Activated CD8-positive, alpha-beta memory T cell treated with anti-CD3 and anti-CD28 coated beads for 48 hours (primary cell): ENCODE measurements at places on chromosomes 12 and 14.

DNA sequence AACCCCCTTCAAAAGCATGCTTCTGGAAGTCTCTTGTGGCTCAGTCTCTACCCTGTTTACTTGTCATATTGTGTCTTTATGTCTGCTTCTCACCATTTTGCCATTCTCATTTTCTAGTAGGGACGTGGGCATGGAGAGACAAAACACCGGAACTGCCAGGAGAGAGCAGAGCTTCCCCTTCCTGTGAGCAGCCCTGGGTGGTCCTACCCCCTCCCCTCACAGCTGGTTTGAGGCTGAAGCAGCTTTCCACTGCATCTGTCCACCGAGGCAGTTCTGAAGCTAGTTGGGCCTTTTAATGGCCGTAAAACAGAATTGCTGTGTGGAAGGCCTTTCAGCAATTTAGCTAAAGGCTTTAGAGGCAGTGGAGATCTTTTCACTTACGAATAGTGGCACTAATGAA, 77.0 kb downstream of the PELI2 start:
- DNase-seq = no peak

- DNase-seq = no peak
Observed at GRCh38 chr14:36818794-36819384, 157.2 kb downstream of the PAX9 start.

GRCh38 chr14:103057372-103058163, at the start of gene CDC42BPB:
Gene CDC42BPB (minus strand): TSS chr14:103057549. CDS start chr14:103057173, 376 bp downstream.
- DNase-seq = peak; percentile 9

GRCh38 chr12:115174920-115175319, 490.9 kb upstream of the TBX3 start:
- DNase-seq = no peak

- DNase-seq = no peak
Observed at GRCh38 chr12:20601668-20602280, 93.4 kb upstream of the SLCO1C1 start.

DNA sequence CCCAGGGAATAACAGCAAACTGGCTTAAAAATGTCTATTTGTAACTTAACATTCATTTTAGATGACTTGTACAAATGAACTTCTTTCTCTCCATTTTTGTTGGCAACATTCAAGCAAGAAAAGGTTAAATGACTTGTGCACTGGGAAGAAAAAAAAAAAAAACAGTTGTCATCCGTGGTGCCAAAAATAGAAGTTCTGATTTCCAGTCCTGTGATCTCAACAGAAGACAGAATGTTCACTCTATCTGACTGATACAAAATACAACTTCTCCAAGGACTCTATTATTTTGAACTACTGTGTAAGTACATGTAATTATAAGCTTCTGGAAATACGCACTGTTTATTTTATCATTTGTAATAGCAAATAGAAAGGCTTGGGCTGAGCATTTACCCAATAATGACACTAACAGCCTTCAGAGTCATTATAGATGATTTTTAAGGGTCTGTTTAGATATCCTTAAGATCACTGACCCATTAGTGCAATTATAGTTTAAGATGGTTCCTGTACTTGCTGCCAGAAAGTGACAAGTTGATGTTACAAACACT, 59.9 kb downstream of the LIN7A start:
- no peak for DNase-seq

- no peak for DNase-seq
Observed at GRCh38 chr14:61641914-61642613, 53.2 kb upstream of the HIF1A start.

GRCh38 chr12:110638796-110639195, 24.9 kb downstream of the TCTN1 start:
- DNase-seq = no peak

GRCh38 chr14:21521501-21521900, 4.6 kb downstream of the SALL2 start:
- no peak for DNase-seq

DNA sequence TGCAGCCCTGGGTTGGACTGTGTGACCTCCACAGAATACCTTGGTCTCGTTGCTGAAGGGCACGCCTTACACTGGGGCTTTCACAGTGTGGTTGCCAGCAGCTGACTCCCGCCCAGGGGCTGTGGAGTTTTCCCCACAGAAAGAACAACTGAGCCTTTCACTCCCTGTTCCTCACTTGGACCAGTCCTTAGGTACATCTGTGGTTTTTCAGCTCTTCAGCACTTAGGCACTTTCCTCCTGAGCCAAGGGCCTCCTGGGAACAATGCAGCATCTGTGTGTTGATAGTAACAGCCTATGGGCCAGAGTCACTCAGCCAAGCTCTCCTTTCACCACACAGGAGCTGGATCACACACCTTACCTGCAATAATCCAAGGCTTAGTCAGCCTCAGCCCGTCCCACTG, 25.0 kb downstream of the ERP27 start:
- no peak for DNase-seq

GRCh38 chr12:123180171-123180570, 29.3 kb upstream of the PITPNM2 start:
- no peak for DNase-seq

DNA sequence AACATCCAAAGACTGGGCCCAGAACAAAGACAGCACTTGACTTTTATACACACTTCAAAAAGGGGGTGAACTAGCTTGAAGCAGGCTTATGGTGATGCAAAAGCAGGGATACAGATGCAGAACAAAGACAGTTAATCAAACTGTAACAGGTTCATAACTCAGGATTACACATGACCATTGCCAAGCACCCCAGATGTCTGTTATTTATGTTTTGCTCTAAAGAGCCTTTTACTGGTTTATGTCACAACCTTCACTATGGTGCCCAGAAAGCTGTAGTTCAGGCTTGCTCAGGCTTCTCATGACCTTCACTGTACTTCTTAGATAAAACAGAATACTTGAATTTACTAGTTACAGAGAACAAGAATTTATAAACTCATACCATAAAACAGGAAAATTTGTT, 31.7 kb upstream of the SLC38A4 start:
- no peak for DNase-seq

GRCh38 chr14:75547552-75548250, 25.4 kb downstream of the BATF start:
- DNase-seq = no peak

DNA sequence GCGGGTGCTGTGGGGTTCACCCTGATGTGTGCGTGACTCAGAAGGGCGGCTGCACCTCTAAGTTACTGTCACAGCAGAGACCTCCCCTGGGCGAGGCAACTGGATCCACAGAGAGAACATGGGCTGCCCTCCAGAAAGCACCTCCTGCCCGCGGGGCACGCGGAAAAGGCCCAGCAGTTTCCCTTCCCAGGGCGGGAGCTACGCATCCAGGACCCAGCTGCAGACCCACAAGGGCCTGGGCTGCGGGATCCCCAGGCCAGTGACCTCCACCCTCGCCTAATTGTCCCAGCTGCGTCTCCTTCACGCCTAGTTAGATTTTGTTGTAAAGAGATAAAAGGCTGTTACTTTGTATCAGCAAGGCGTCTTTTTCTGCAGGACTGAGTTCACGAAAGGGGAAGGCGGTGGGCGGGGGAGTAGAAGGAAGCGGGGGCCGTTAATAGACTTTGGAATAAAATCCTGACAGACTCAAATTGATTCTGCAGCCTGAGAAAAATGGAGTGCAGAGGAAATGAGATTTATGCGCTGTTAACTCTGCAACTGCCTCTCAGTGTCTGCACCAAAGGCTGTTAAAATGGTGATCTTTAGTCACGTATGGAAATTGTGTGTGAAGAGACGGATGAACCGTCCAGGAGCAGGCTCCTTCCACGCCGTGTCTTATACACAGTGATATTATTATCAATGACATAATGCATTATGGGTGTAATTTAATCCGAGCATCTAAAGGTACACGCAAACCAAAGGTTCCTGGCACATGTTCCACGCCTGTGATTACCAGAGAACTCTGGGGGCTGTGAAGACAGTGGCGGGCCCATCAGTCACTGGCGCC, 65.9 kb upstream of the FBRSL1 start:
- DNase-seq = no peak

DNA sequence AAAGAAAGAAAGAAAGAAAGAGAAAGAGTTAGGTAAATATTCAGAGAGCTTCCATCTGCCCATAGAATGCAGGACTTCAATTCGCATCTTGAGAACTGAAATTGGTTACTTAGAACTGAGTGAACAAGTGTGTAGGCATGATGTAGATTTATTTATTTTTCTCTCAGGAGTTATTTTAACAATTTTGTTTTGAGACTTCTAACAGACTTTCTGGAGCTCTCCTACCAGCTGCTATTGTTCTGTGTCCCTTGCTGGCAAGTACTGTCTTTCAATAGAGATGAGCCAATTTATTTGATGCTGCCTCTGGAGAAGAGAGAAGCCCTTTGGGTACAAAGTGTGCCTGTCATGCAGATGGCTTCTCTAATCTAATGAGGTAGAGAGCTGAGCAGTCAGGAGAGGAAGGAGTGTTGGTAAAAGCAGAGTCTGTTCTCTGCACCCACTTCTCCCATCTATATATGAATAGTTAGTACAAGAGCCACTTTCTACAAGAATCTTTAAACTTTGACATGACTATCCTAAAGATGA, 67.0 kb downstream of the SYT1 start:
- DNase-seq = no peak

- no peak for DNase-seq
Observed at GRCh38 chr14:89911010-89911919, 43.3 kb downstream of the EFCAB11 start.

DNA sequence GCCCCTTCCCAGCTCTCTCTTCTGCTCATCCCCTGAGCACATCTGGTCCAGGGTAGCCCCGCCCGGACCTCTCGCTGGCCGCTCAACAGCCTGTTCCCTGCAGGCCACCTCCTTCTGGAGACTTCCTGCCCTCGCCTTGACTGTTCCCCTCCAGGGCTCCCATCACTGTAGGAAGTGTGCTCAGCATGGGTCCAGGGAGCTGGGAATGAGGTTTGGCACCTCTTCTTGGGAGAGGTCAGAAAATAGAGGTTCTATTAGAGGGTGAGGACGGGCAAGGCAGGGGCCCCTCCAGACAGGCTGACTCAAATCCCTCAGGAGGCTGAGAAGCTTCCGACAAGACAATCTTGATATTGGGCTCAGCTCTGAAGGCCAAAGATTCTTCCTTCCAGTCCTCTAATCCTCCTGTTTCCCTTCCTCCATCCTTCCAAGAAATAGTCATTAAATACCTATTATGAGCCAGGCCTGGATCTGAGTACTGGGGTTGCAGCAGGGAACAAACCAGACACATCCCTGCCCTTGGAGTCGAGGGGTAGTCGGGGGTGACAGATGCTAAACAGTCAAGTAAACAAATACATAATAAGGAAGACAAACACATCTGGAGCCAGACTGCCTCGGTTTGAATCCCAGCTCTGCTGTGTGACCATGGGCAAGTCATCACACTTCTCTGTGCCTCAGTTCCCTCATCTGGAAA, 30.6 kb downstream of the CMKLR1 start:
- DNase-seq = no peak

DNA sequence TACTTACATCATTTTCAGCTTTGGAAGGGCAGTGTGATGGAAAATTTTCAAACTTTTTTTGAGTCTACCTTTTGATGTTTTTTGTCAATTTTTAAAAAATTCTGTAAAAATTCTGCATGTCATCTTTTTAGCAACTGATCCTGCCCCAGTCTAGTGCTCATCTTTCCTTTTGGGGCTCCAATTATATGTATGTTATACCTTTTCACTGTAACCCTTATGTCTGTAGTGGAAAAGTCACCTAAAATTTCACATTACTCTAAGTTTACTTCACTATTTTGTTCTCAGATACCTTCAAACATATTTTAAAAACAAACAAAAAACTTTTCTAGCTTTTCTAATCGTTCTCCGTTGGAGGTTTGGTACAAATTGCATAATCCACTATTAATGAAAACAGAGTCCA, 32.5 kb upstream of the MYRFL start:
- no peak for DNase-seq

GRCh38 chr12:52091869-52092268, 12.4 kb downstream of the SMIM41 start:
- no peak for DNase-seq

GRCh38 chr12:42589465-42590329, at the start of gene PRICKLE1:
Gene PRICKLE1 (minus strand): TSS chr12:42589746. CDS start chr12:42472516, 117,230 bp downstream.
- DNase-seq = peak; percentile 2

- DNase-seq = no peak
Observed at GRCh38 chr14:93708800-93709199, 79.5 kb downstream of the PRIMA1 start.

DNA sequence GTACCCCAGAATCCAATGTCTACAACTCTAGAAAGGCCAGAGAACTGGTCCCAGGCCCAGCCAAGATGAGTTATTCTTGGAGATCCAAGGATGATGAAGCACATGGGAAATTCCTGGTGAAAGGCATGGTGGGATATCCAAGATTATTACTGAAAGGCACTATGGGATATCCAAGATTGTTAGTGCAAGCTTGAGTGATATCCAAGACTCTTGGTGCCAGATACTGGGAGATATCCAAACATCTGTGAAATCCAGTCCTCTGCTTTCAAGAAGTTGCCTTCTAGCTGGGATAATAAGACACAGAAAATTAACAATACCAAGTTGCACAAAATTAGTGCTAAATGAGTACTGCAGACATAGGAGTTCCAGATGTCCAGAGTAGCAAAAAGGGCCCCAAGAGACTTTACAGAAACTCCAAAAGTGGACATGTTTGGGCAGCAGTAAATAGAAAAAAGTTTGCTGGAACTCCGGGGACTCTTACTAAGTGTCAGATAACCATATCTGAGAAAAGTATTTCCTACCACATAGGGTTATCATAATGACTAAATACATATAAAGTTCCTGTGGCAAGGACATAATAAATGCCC, 34.6 kb downstream of the PHLDA1 start:
- no peak for DNase-seq

DNA sequence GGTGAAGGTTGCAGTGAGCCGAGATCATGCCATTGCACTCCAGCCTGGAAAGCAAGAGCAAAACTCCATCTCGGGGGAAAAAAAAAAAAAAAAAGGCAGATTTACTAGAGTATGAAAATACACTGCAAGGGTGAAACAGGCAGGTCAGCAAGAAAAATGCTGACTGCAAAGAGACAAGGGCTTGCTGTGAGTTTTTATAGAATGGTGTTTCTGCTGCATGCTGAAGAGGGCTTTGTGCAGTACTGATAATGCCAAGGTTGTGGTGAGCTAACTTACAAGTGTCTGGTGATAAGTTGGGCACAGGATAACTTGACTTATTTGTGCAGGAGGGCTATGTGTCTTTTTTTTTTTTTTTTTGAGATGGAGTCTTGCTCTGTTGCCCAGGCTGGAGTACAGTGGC, 25.9 kb upstream of the SRP54 start:
- no peak for DNase-seq

DNA sequence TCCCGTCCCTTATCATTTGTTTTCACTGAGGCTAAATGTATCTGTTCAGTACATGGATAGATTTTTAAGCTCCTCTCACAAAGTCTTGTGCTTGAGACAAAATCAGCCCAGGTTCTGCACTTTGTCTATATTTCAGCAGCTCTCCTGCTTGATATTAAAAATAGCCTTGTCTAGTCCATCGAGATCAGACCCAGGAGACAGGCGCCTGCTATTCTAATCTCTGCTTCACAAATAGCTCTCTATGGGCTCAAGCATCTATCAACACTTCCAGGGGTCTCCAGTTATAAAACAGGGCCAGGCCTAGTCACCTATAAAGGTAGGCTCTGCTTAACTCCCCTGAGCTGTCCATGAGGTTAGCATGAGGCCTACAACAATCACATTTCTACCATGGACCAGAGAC, 62.5 kb downstream of the ZFP36L1 start:
- DNase-seq = no peak

GRCh38 chr12:11743423-11744409, 94.2 kb downstream of the ETV6 start:
- DNase-seq = no peak
